ENCODE measurements at places on chromosomes 16 and 17.

- no peak for DNase-seq
Observed at GRCh38 chr17:41063449-41063848, 2.2 kb downstream of the KRTAP2-4 start.

DNA sequence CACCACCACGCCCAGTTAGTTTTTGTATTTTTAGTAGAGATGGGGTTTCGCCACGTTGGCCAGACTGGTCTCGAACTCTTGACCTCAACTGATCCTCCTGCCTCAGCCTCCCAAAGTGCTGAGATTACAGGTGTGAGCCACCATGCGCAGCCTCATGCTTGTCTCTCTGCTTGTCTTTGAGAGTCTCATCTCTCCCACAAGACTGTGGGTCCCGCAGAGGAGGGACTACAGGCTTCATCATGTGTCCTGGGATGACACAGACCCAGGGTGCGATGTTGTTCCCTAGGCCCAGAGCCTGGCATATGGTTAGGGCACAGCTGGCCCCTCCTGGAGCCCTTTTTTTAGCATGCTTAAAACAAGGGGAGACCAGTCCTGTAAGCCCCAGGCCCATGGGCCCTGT is 101.9 kb downstream of the NDE1 start:
- no peak for DNase-seq

GRCh38 chr17:8063761-8064534 is 23.6 kb downstream of the ALOX12B start:
- no peak for DNase-seq

GRCh38 chr17:31068291-31068690 is 26.5 kb upstream of the NF1 start:
- peak; percentile 43 for DNase-seq

DNA sequence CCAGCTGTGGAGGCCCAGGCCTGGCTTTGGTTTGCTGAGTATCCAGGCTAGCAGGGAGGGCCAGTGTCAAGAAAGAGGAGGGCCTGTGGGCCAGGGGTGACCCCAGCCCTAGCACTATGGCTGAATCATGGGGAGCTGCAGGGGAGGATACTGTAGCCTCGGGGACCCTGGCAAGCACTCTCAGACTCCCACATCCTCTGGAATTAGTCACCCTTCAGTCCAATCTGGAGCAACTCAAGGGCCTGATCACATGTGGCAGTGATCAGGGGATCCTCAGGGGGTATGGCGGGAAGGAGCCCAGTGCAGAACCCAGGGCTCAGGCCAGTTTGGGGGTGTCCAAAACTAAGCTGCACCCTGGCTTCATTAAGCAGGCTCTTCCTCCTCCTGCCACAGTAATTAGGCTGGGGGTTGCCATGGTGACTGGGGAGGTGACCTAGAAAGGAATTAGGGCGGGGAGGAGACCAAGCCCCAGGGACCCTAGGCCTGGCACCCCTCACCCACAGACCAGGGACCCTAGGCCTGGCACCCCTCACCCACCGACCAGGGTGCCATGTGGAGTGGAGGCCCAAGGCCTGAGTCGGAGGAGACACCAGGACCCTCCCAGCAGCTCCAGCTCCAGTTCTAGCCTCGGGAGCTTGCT is 5.8 kb downstream of the NLGN2 start:
- no peak for DNase-seq

GRCh38 chr16:22322741-22323140 is 25.5 kb downstream of the POLR3E start:
- no peak for DNase-seq

DNA sequence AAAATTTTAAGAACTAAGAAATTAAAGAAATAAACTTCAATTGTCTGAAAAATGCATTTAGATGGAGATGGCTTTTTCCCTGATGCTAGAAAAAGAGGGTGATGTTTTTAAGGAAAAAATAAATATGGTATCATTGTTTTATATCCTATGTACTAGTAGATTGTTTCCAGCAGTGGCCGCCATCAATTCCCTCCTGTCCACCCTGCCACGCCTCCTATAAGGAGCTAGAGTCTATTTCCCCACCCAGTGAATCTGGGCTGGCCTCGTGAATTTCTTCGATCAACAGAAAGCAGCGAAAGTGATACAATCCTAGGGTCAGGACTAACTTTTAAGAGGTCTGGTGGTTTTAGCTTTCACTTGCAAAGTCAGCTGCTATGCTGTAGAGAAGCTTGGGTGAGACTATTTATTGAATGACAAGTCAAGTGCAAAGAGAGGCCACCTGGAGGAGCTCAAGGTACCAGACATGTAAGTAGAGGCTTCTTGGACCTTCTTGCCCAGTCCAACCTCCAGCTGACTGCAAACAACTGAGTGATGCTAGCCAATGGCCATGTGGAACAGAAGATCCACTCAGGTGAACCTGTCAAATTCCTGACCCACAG is 80.9 kb upstream of the MTMR4 start:
- DNase-seq = no peak

GRCh38 chr16:47503936-47504335 is 42.8 kb downstream of the PHKB start:
- no peak for DNase-seq

- DNase-seq = no peak
Observed at GRCh38 chr17:68178831-68179230, 69.0 kb upstream of the AMZ2 start.

GRCh38 chr16:84686707-84687298 is 13.0 kb upstream of the USP10 start:
- no peak for DNase-seq

- peak; percentile 47 for DNase-seq
Observed at GRCh38 chr17:75524970-75525805, at the start of gene LLGL2. Gene LLGL2, plus strand, starts transcription at chr17:75525697. Its CDS starts 17,730 bp downstream, at chr17:75543427.

DNA sequence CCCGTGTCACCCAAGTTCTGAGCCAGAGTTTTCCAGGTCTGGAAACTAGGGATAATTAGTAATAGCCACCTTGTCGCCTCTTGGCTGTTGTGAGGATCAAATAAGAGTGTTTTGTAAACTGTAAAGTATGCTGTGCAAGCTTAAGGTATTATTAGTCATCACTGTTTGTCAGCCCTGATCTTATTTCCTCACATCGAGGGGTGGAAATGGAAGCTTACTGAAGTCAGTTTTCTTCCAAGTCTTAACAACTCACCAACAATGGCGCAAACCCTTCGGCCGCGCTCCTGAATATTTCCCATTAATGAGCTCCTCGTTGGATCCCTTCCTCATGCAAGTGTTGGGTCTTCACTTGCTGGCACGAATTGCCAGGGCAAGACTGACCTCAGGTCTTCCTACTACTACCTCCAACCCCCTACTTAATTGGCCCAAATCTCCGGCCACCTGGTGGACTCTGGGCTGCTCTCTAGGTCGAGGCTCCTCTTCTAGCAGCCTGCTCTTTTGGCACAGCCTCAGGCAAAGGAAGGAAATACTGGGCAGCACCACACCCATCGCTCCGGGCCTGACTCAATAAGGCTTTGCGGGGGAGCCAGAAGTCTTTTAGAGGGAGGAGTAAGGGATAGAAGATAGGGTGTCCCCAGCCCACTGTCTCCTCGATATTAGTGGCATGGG is 885 bp upstream of the SLC35B1 start:
- no peak for DNase-seq

DNA sequence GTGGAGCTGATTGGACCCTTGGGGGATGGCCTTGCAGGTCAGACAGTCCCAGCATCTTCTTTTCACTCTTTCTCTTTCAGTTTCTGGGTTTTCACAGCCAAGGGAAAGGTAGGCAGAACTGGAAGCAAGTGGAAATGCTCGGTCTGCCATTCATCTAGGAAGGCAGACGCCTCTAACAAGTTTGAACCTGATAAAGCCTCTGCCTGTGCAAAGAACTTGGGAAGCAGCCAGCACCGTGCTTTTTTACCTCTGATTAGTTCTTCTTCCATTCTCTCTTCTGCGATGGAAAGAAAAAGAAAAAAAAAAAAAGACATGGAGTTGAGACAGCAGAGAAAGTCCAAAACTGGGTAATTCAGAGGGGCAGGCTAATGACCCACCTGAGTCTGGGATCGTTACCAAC is 997.8 kb upstream of the EEF2KMT start:
- DNase-seq = no peak

DNA sequence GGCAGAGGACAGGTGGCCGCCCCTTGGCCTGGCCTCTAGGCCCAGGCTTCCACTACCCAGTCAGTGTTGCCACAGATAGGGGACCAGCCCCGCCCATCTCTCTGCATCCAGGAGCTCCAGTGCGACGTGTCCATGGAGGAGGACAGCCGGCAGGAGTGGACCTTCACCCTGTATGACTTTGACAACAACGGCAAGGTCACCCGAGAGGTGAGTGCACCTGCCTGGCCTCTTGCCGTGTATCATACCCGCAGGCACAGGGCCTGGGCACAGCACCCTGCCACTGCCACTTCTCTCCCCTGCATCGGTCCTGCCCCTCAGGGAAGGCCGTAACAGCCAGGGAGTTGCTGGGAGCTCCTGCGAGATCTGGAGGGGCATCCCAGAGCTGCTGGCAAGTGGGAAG is 55.7 kb downstream of the SNX20 start:
- no peak for DNase-seq

- DNase-seq = no peak
Observed at GRCh38 chr16:4631444-4631843, 6.8 kb downstream of the MGRN1 start.

GRCh38 chr17:2954898-2955445 is 108.4 kb downstream of the OR1D5 start:
- no peak for DNase-seq

GRCh38 chr16:50351116-50351515 is 17.7 kb downstream of the BRD7 start:
- DNase-seq = no peak

DNA sequence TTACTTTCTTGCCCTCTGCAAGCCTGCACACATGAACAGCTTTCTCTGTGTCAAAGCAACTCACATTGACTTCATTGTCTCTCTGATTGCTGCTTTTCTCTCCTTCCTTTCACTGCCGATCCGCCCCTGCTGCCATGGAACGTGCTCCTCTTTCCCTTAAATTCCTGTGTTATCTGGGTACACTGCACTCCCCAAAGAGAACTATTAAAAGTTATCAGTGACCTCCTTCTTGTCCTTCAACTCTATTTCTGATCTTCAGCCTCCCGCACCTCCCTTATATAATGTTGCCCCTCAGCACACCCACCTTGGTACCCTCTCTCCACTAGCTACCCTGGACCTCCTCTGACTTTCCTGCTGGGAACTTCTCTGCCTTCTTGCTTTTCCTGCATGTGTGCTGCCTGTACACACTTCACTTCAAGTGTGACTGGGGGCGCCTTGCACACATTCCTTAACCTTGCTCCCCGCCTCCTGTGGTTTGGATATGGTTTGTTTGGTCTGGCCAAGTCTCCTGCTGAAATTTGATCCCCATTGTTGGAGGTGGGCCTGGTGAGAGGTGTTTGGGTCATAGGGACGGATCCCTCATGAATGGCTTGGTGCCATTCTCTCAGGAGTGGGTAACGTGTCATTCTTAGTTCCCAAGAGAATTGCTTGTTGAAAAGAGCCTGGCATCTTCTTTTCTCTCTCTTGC is 26.7 kb upstream of the PMP22 start:
- DNase-seq = no peak

- DNase-seq = no peak
Observed at GRCh38 chr16:81626181-81626674, 152.9 kb upstream of the PLCG2 start.

DNA sequence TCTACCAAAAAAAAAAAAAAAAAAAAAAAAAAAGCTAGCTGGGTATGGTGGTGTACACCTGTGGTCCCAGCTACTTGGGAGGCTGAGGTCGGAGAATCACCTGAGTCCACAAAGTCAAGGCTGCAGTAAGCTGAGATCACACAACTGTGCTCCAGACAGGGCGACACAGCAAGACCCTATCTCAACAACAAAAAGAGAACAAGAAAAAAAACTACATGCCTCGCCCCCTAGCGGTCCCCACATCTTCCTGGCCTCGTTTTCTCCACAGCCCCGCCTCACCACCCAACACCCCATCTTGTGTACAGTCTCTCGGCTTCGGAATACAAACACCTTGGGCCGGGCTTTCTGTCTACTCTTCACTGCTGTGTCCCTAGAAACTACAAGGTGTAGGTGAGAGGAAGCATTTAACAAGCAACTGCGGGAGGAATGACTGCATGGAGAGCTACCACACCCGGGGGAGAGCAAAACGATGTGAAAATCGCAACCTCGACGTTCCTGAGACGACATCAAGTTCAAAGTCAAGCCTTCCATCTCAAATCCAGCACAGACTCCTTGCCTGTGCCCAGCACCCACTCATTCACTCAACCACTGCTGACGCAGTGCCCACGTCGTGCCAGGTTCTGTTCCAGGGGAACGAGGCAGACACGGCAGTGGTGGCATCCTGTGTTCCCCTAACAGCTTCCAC is 9.0 kb downstream of the NTAN1 start:
- DNase-seq = no peak

DNA sequence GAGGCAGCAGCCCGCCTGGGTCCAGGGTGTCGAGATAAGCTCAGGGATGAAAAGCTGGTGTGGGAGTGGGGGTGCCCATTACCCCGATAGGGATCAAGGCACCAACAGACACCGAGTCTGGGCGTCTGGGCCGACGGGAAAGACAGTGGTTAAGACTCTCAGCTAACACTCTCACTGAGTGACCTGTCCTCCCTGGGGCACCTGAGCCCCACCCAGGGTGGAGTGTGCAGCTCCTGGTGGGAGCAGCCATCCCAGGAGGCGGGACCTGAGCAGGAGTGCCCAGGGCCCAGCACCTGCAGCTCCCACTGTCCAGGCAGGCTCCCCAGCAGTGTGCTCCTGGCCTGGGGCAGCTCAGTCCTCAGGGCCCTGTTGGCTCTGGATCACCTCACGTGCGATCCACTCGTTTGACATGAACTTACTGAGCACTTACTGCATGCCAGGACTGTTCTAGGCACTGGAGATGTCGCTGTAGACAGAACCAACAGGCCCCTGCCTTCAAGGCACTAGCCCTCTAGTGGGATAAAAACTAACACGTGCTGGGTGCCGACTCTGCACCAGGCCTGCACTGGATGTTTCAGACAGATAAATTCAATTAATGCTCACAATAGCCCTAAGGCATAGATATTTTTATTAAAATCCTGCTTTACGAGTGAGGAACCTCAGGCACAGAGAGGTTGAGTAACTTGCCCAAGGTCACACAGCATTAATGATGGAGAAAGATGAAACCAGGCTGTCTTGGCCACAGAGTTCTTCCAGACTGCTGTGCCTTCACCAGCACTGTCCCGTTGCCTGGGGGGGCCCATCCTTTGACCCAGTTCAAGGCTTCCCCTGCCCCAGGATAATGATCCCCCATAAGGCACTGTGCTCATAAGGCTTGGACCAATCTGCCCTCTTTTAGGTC is 1.9 kb downstream of the EVPLL start:
- DNase-seq = no peak

DNA sequence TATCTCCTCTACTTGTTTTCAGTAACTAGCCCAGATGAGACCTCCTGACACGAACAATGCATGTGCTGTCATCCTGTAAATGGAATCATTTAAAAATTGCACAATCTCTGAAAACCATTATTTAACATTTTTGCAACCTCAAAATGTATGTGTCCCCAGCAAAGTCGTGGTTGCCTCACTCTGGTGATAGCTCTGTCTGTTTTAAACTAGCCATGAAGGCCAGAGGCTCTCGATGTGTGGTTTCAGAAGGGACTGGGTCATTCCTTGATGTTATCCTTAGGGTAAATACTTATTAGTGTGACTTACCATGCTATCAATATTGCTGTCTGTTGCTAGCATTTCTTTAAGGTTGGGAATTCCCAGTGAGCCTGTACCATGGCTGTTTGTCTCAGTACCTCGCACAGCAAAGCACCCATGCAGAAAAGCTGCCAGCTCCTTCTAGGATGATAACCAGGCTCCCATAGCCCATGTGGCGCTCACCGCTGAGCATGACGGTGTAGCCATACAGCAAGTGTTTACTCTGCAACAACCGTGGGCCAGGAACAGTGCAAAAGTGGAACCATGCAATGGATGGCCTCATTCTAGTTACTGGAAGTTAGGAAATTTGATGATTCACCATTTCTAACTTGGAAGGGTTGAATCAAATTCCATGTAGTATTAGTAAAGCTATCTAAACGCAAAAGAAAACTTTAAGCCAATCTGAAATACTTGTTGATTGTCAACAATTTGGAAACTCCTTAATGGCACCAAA is 2.9 kb upstream of the PGS1 start:
- DNase-seq = no peak

Measured in Jurkat, Clone E6-1 (cell line).